ENCODE measurements at places on chromosomes 6 and 20.

DNA sequence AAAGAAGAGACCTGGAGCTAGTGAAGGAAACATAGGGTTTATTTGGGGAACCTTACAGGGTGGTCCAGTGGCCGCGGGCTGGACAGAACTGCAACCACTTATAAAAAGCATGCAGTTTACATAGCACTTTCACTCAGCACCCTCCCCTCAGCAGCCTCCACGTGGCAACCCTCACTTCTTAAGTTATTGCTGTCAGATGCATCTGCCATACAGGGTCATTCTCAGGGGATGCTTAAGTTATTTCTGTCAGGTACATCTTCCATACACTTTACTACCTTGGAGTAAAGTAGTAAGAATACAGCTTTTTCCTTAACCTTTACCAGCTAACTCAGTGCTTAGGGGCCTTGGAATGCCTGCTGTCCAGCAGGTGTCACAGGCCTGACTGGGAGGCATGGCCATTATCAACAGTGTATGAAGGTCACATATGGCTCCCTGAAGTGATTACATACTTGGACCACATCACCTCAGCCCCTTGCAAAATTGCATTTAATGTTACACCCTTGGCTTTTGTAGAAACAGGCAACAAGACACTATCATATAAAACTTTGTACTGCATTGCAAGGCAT lies 2.0 kb upstream of the NOL7 start:
- no peak for DNase-seq

DNA sequence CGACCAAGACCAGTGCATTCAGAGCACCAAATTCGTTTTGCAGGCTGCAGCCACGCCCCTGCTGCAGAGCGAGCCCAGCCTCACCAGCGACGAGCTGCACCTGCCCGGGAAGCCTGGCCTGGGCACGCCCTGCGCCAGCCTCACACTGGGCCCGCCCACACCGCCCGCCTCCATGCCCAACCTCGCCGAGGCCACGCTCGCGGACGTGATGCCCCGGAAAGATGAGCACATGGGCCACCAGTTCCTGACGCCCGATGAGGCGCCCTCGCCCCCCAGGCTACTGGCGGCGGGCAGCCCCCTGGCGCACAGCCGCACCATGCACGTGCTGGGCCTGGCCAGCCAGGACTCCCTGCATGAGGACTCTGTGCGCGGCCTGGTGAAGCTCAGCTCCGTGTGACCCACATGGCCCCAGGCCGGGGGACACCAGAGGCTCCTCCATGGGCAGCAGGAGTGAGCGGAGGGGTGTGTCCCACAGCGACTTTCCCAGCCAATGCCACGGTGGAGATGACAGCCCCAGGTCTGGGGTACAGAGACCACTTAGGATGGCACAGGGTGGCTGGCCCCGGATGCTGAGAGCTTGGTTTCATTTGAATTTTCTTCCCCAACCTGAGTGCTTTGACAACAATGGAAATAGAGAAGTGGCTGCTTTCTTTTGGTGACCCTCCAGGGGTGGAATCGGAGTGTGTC lies 150.2 kb upstream of the SNX9 start:
- no peak for DNase-seq

DNA sequence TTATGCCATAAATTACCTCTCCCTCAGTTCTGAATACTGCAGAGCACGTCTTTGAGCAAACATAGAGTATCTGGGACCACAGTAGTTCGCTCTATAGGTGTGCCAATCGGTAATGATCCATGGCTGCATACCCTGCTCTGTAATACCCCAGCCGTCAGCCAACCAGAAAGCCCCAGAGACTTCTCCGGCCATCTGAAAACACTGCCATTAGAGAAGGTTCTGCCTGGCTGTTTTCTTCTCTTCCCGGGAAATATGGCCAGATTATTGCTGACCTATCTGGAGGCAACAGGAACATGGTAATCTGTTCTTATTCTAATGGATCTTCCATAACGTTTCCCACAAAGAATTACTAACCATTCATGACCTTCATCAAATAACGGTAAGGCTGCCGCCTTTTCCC lies 139.9 kb downstream of the RPS12 start:
- no peak for DNase-seq

DNA sequence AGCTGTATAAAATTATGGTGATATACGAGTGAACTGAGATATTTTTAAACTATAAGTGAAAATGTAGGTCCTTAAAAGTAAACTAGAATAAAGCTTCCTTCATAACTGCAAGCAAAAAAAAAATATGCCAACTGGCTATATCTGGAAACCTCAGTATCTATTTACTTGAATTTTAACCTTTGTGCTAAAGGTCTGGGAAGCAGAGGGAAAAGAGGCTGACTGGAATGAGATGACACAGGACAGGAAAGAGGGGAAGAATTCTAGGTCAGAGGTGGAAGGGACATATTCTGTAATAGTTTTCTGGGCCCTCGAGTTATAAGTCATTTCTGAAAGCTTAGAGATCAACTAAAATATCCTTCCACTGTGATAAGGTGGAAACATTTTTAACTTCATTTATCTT lies 46.8 kb downstream of the AIG1 start:
- DNase-seq, result no peak

- DNase-seq, result no peak
These were observed 117.6 kb downstream of the EPB41L2 start for GRCh38 chr6:130945401-130945919.

GRCh38 chr6:38141716-38142115 lies 322.2 kb downstream of the ZFAND3 start:
- DNase-seq, result no peak

DNA sequence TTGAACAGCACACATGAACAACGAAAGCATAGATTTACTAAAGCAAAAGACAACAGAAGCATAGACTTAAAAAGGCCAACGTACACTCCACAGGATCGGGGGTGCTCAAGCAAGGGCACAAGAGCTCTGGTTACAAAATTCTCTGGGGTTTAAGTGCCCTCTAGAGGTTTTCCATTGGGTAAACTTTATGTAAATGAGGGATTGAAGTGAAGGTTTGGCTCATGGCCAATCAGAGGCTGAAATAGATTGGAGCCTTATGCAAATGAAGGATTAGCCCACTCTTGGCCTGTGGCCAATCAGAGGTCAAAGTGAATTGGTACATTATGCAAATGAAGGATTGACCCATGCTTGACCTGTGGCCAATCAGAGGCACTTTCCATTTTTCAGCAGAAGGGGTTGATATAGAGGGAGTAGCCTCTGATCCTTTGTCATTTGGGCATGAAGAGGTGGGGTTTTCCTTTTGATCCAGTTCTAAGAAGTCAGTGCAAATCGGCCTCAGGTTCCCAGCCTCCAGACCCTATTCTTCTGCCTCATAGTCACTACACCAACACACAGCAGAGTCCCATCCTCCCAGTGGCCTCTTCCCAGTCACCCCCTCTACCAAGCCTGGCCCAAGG lies 244.9 kb downstream of the THBS2 start:
- no peak for DNase-seq

GRCh38 chr20:4454111-4454510 lies 267.6 kb upstream of the PRND start:
- no peak for DNase-seq

DNA sequence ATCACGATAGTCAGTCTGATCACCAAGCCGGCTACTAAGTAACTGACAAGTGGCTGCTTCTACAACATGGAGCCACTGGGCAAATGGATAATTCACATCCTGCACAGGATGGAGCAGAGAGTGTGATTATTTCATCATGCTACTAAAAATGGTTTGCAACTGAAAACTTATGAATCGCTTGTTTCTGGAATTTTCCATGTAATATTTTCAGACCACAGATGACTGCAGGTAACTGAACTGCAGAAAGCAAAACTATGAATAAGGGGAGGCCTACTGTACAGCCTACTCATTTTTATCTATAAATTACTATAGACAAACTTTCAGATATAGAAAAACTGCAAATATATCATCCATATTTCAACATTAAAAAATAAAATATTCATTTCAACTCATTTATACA lies 91.5 kb downstream of the EPB41L2 start:
- no peak for DNase-seq

DNA sequence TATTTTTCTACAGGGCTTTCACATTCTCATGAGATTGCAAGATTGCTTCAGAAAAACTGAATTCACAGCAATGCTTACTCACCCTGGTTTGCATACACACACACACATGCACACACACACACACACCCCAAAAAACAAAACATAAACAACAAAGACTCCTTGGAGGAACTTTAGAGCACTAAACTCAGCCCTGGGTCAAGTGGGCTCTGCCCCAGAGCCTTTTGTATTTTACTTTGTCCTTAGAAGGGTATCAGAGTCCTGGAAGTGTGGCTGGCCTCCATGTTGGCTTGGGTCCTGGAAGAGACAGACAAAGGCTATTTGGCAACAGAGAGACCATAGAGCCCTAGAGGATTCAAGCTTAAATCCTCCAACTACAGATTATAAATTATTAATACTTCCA lies 8.0 kb upstream of the CST9 start:
- no peak for DNase-seq

Data from retinal pigment epithelial cell (primary cell).